ENCODE measurements at places on chromosomes 13 and 19.

DNA sequence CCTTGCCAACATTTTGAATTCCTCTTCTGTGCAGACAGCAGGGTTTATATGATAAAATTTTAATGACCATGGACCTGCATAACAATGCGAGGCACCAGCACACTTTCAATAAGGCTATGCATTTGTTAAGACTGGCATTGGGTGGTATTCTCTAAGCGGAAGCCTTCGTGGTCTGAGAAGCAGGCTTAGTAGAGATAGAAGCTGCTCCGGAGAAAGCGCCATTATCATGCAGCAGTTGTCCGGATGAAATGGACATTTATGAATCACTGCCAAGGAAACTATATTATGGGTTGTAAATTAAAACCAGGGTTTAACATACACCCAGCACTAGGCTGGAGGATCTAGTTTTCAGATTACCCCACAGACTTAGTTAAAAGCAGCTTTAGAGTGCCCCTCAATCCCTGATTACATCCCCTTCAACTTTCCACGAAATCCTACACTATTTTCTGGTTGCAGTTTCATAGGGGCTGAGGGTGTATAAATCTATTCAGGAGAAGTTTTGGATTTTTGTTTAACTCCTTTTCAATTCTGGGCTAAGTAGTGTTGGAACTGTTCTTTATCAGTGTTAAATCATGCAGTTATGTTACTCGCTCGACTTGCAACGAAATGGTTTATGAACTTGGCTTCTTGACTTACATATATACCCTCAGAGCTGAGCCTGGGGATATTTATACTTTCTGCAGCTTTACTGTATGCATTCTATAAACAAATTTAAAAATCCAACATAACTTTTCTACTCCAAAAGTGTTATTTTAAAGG is 193.3 kb downstream of the PCDH9 start:
- no peak for DNase-seq

GRCh38 chr13:89267734-89268133 is 1596.6 kb downstream of the SLITRK5 start:
- DNase-seq: no peak

DNA sequence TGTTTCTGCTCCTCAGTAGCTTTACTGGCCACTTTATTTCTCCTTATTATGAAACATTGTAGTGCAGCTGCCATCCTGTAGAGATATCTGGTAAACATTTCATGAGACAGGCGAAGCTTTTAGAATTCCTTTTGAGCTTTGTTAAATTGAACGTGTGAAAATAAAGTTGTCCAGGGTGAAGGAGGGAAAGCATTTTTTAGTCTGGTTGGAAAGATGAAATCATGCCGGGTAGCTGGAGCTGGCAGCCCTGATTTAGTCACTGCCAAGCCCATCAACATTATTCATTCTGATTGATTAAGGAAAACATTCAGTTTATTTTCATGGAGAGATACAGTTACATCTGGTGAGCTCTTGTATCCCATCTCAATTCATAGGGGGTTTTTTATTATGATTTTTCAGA is 326.2 kb upstream of the GPC6 start:
- DNase-seq: no peak

GRCh38 chr19:21765151-21765550 is 2.2 kb downstream of the ZNF100 start:
- peak; percentile 24 for DNase-seq

GRCh38 chr13:78759704-78760103 is 100.7 kb upstream of the OBI1 start:
- no peak for DNase-seq

- no peak for DNase-seq
These were observed 5.8 kb downstream of the GYS1 start for GRCh38 chr19:48987323-48987722.

DNA sequence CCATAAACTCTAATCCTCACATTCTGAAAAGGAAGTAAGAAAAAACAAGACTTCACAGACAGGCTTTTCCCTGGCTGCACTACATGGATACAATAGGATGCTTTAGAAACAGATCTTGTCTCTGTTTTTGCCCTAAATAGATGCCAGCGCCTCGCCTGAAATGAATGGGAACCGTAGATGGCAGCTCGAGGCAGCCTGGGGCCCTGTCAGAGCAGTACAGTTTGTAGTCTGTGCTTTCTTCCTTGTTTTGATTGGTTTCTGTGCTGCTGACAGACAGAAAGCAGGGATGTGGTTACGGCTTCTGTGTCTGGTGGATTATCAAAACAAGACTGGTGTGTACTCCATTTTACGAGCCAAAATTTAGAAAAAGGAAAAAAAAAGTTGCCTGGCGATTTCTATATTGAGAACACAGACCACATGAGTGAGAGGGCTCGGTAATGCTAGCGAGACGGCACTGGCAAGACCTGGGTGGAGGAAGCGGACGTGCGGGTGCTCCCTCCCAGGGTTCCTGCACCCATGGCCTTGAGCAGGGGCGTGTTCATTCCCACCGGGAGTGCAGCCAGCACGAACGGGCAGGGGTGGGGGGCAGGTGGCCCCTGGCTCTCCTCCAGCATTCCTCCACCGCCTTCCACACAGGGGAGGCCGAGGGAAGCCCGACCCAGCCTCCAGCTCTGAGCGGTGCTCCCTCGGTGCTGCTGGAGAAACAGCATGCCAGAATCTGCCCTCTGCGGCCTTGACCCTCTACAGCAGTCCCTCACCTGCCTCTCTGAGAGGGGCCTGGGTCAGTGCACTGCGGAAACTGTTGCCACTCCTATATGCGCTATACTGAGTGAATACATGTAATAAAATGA is 37.6 kb upstream of the C1QTNF9 start:
- DNase-seq: peak; percentile 89

DNA sequence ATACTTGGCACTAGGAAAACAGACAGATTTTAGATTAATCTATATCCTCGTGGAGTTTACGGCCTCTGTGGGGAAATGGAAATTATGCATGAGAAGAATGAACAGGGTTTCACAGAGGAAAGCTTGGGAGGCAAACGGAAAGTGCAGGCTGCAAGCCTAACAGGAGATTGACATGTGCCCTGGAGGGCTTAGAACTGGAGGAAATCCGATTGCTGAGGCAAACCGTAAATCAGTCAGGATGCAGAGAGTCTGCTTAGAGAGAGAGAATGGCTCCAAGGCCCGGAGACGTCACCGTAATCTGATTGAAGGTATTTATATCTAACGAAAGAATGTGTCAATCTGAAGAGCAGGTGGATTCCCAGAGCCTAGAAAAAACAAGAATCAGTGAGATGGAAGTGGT is 143.2 kb downstream of the KATNAL1 start:
- DNase-seq: no peak

GRCh38 chr19:55554302-55554701 is 9.0 kb upstream of the SBK3 start:
- no peak for DNase-seq

DNA sequence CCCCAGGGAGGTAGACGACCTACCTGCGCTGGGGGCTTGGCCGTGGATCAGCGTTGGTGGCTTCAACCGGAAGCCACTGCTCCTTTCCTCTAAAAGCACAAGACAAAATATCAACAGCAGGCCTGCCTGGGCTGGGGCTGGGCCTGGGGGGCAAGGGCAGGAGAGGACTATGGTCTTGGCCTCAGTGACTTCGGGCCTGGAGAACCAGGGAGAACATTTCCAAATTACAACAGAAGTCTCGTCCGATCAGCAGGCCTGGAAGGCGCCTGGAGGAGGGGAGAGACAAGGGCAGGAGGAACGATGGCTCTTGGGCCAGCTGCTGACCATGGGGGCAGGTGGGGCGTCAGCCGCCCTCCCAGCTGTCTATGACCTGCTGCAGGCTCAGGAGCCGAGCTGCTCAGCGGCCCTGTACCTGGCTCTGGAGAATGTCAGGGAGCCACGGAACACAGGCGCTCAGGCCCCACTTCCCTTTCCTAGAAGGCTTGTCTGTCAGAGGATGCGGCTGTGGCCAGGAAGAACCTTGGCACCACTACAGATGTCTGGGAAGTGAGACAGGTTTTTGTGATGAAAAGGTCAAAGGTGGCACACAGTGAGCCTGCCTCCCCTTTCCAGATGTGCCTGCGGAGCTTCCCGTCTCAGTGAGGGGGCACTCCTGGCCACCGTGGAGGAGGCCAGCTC is 19.5 kb downstream of the CAPS start:
- DNase-seq: no peak

GRCh38 chr19:11480715-11481533 is at the start of gene ELAVL3:
TSS of gene ELAVL3 (minus strand) at chr19:11481046. CDS start at chr19:11480608, 438 bp downstream.
- DNase-seq: no peak

DNA sequence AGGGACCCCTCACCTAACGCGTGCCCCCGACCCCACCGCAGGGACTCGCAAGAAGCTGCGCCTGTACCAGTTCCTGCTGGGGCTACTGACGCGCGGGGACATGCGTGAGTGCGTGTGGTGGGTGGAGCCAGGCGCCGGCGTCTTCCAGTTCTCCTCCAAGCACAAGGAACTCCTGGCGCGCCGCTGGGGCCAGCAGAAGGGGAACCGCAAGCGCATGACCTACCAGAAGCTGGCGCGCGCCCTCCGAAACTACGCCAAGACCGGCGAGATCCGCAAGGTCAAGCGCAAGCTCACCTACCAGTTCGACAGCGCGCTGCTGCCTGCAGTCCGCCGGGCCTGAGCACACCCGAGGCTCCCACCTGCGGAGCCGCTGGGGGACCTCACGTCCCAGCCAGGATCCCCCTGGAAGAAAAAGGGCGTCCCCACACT is 4.7 kb upstream of the MYBPC2 start:
- DNase-seq: peak; percentile 22

GRCh38 chr13:78595495-78596398 is 7.6 kb downstream of the POU4F1 start:
- peak; percentile 51 for DNase-seq

- DNase-seq: no peak
These were observed 45.2 kb downstream of the MLLT1 start for GRCh38 chr19:6234527-6234926.

- no peak for DNase-seq
These were observed 13.7 kb upstream of the ELF1 start for GRCh38 chr13:41032691-41033376.

DNA sequence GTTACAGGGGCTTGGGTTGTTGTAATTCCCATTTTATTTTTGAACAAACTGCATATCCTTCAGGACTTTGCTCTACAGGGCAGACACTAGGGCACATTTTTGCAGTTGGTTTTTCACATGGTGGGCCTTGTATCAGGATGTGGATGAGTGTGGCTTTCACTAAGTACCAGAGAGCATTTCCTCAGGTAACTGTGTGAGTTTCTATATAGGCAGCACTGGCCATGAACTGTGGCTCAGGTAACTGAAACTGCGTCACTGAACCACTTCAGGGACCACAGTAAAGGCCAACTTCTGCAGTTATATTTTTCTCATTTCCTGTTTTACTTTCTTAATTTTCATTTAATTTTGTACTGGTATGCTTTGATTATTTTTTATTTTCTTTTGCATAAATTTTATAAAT is 166.5 kb downstream of the ZNF486 start:
- DNase-seq: no peak

- no peak for DNase-seq
These were observed 9.6 kb downstream of the PLIN4 start for GRCh38 chr19:4508698-4509097.

GRCh38 chr13:61109741-61110140 is 305.9 kb downstream of the PCDH20 start:
- DNase-seq: no peak

- no peak for DNase-seq
These were observed 15.3 kb upstream of the ERICH6B start for GRCh38 chr13:45630791-45631190.

DNA sequence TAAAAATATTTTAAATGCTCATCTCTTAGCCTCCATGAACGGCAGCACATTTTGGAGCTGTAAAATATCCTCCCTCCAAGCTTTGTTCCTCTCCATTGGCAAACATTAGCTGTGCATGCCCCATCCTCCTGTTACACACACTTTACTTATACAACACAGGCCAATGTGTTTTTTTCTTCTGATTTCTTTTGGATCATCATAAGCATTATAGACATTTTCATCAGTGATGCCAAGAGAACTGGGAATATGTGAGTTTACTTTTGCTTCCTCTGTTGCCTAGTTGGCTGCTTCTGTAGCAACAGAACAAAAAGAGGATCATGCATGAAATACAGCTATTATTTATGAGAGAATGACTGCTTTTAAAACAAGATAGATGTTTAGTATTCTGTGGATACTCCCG is 142.6 kb downstream of the PCDH9 start:
- no peak for DNase-seq

- DNase-seq: no peak
These were observed 1.2 kb upstream of the LRRC63 start for GRCh38 chr13:46210362-46211083.

- no peak for DNase-seq
These were observed 24.5 kb upstream of the TFDP1 start for GRCh38 chr13:113559901-113560644.

- no peak for DNase-seq
These were observed 247.7 kb downstream of the SLITRK1 start for GRCh38 chr13:83634601-83635000.

DNA sequence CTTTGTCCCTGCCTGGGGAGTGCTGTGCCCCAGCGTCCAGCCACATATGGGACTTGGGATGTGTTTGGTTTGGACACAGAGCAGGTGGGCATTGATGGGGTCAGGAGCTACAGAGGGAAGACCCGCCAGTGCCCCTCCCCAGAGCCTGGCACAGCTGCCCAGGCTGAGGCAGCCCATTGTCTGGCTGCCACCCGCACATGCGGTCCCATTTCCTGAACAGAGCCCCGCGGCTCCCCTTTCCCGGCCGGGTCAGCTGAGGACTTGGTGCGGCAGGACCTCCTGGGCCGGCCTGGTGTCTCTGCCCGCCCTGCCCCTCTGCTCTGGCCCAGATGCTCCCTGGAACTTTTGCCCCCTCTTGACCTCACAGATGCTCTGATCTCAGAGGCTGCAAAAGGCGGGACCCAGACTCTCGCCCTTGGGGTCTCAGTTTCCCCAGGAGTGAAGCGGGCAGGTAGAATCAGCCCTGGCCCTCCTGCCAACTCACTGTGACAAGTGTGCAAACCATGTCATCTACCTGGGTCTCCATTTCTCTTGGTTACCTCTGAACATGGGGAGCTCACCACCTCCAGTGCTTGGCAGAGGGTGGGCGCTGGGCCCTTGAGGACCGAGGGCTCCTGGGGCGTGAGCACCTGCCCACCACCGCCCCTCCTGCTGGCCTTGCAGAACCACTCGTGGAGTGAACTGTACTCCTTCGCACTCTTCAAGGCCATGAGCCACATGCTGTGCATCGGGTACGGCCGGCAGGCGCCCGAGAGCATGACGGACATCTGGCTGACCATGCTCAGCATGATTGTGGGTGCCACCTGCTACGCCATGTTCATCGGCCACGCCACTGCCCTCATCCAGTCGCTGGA is 17.8 kb downstream of the HCN2 start:
- DNase-seq: no peak

- no peak for DNase-seq
These were observed 1484.8 kb upstream of the MIR17HG start for GRCh38 chr13:89862691-89863036.

GRCh38 chr19:16677055-16677454 is 16.1 kb downstream of the TMEM38A start:
- DNase-seq: no peak

Data from activated CD4-positive, alpha-beta T cell treated with anti-CD3 and anti-CD28 coated beads, Interleukin-10, Interleukin-2, amounts not matched to agents 100 ng/mL and 50 ng/mL, durations not matched to agents 16 hours and 8 hours (primary cell).